ENCODE measurements at places on chromosomes 6 and 20. TPM values are rescaled to one million over a fixed set of nuclear protein-coding genes. Genes with fewer than 3 reads are reported as not detected.

The COL21A1 gene
- total RNA-seq: 54.3 TPM

The FAM162B gene
- 3.5 TPM for total RNA-seq

The FHL5 gene
- total RNA-seq: 5.3 TPM

The ARG1 gene
- total RNA-seq: 0.22 TPM

DNA sequence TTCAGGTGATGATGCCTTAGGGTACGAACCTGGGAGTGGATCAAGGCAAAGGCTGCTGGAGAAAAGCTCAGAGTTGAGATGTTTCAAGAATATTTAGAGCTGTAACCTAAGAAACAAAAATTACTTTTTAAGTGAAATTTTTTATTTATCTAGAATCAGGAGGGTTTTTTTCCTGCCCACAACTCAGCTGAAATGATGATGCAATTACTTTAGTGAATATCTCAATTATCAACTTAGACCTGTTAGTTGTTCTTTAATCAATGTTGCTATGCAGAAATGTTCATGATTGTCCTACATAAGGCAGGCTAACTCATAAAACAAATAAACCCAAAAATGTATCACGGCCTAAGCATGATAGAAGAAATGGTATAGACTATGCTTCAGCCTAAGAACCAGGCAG lies 50.3 kb downstream of the TPBG start:
- DNase-seq: no peak
- no peaks in the 10 kb centered on the region for H3K4me1 ChIP-seq
- H3K4me3 ChIP-seq: no peak overlapping the region
- H3K27me3 ChIP-seq: peaks cover 5% of the 10 kb centered on the region

DNA sequence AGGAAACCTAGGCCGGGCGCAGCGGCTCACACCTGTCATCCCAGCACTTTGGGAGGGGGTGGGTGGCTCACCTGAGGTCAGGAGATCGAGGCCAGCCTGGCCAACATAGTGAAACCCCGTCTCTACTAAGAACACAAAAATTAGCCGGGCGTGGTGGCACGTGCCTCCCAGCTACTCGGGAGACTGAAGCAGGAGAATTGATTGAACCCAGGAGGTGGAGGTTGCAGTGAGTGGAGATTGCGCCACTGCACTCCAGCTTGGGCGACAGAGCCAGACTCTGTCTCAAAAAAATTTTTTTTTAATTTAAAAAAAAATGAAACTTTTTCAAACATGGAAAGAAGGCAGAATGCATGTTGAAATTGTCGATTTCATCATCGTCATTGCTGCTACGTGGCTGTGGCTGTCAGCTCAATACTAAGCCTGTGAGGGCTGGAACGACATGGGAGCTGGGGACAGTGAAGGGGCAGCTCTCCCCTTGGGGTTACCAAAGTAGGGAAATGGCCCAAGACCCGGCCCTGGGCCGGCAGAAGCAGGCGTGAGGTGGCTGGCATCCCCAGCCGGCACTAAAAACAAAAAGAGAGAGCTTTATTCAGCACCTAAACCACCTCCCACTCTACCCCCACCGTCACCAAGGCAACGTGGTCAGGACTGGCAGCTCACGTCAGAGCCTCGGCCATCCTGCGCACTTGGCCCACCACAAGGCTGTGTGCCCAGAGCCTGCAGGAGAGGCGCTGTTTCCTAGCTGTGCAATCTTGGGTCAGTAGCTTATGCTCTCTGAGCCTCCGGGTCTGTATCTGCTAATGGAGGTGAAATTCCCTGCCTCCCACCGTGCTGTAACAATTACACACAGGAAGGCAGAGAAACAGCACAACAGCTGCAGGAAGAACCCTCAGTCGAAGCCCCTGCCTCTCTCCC lies 30.8 kb downstream of the AGPAT4 start:
- no peak overlapping the region for H3K27ac ChIP-seq
- no peaks in the 10 kb centered on the region for H3K36me3 ChIP-seq
- no peaks in the 10 kb centered on the region for H3K27me3 ChIP-seq
- H3K4me1 ChIP-seq: no peaks in the 10 kb centered on the region

DNA sequence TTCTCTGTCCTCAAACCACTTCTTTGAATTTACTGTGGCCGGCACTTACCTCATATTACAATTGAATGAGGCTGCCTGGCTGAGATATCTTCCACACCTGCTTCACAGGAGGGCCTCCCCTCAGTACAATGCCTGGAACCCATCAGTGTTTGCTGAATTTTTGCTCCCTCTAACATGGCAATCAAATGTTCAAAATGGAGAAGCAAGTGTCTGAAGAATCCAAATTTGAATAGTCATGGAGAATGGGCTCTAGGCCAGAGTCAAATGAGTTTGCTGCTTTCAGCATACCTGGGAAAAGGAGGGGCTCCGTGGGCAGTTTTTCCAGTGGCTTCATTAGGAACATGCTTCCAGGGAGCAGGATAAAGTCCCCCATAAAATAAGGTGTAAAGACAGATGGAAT lies 564.8 kb downstream of the UTRN start:
- H3K36me3 ChIP-seq: peaks cover 45% of the 10 kb centered on the region
- H3K27me3 ChIP-seq: no peaks in the 10 kb centered on the region
- H3K27ac ChIP-seq: no peak overlapping the region
- no peak for DNase-seq
- no peaks in the 10 kb centered on the region for H3K4me1 ChIP-seq

- H3K27me3 ChIP-seq: peaks cover 4% of the 10 kb centered on the region
- H3K27ac ChIP-seq: no peak overlapping the region
- H3K4me3 ChIP-seq: no peak overlapping the region
- H3K36me3 ChIP-seq: no peaks in the 10 kb centered on the region
- DNase-seq: no peak
- H3K4me1 ChIP-seq: no peaks in the 10 kb centered on the region
Measured at GRCh38 chr6:126792340-126793085, 326.0 kb upstream of the RSPO3 start.

- no peaks in the 10 kb centered on the region for H3K36me3 ChIP-seq
- H3K4me3 ChIP-seq: no peak overlapping the region
- H3K27ac ChIP-seq: no peak overlapping the region
- no peaks in the 10 kb centered on the region for H3K27me3 ChIP-seq
- peaks cover 5% of the 10 kb centered on the region for H3K4me1 ChIP-seq
Measured at GRCh38 chr6:22357724-22358189, 60.9 kb upstream of the PRL start.

- no peaks in the 10 kb centered on the region for H3K27me3 ChIP-seq
- no peak for DNase-seq
- peaks cover 57% of the 10 kb centered on the region for H3K36me3 ChIP-seq
Measured at GRCh38 chr20:13788167-13788834, 3.5 kb downstream of the NDUFAF5 start.
